ENCODE measurements at places on chromosomes 7 and 10. TPM values are rescaled to one million over a fixed set of nuclear protein-coding genes. Genes with fewer than 3 reads are reported as not detected.

Gene ATOH7
- total RNA-seq, result not detected

Gene WDFY4
- total RNA-seq, result 0.90 TPM

Gene ST8SIA6
- total RNA-seq, result not detected

Gene DUS4L
- 17.9 TPM for total RNA-seq

Gene RAPGEF5
- total RNA-seq, result 0.99 TPM

Gene STK31
- not detected for total RNA-seq

Gene FAM237B
- not detected for total RNA-seq

Gene HMX3
- 0.69 TPM for total RNA-seq

Gene LRIT1
- not detected for total RNA-seq

Gene AKR1B15
- not detected for total RNA-seq

Gene PLEKHS1
- total RNA-seq, result not detected

Gene SPDYE16
- total RNA-seq, result 0.23 TPM

Gene GPNMB
- total RNA-seq, result 1.2 TPM

Gene TWNK
- total RNA-seq, result 19.0 TPM

Gene DNAJC12
- 32.5 TPM for total RNA-seq

Gene NRBF2
- total RNA-seq, result 24.1 TPM

Gene NUDCD3
- total RNA-seq, result 102 TPM

Gene AIMP2
- 54.7 TPM for total RNA-seq

Gene VDAC2
- 263 TPM for total RNA-seq

Gene AVPI1
- 3.0 TPM for total RNA-seq

Gene ADGRA1
- not detected for total RNA-seq

Gene RBP3
- not detected for total RNA-seq

Gene HSPA12A
- total RNA-seq, result not detected

Gene HOXA6
- not detected for total RNA-seq

Gene AGMO
- not detected for total RNA-seq

Gene VWA2
- not detected for total RNA-seq

Gene MBLAC1
- total RNA-seq, result 1.9 TPM

Gene NPFFR1
- total RNA-seq, result not detected

Gene CNPY1
- not detected for total RNA-seq

Gene ZNF467
- 0.09 TPM for total RNA-seq

Gene SFTPA1
- not detected for total RNA-seq

Gene PLCE1
- not detected for total RNA-seq

Gene AKR1C4
- total RNA-seq, result not detected

Gene GPC2
- total RNA-seq, result 4.3 TPM

Gene NPSR1
- total RNA-seq, result not detected

Gene ZNF853
- 1.8 TPM for total RNA-seq

Gene TMEM213
- total RNA-seq, result not detected

Gene CCL26
- total RNA-seq, result not detected

Gene KNDC1
- total RNA-seq, result not detected

Gene FLNC
- 0.16 TPM for total RNA-seq

Gene APBB1IP
- total RNA-seq, result 61.9 TPM

Gene ACHE
- not detected for total RNA-seq

Gene TLX1
- total RNA-seq, result not detected

Gene VIPR2
- total RNA-seq, result not detected

Gene DKK1
- not detected for total RNA-seq

Gene NOD1
- 11.5 TPM for total RNA-seq

Gene SLC16A12
- not detected for total RNA-seq

Gene CEP55
- 44.6 TPM for total RNA-seq

Gene SUN3
- 0.95 TPM for total RNA-seq

Gene HPSE2
- not detected for total RNA-seq

Gene ASB4
- total RNA-seq, result not detected

Gene KLLN
- total RNA-seq, result 0.43 TPM
